Sigmoid colon (tissue), 7 donors: ENCODE measurements at places on chromosomes 13 and 19. TPM values are rescaled to one million over a fixed set of nuclear protein-coding genes. Genes with fewer than 3 reads are reported as not detected.

CD37 gene
- 5.8 TPM for total RNA-seq

DNAJC15 gene
- total RNA-seq = 15.3 TPM

TMEM59L gene
- 0.82 TPM for total RNA-seq

JSRP1 gene
- total RNA-seq = 0.36 TPM

COX7A1 gene
- 88.5 TPM for total RNA-seq

CD22 gene
- total RNA-seq = 3.2 TPM

SIGLEC12 gene
- total RNA-seq = 0.16 TPM

PEG3 gene
- 23.3 TPM for total RNA-seq

LGALS7B gene
- not detected for total RNA-seq

PEAK3 gene
- 0.41 TPM for total RNA-seq

IRGC gene
- total RNA-seq = not detected

F10 gene
- total RNA-seq = 3.8 TPM

ANKLE1 gene
- 0.49 TPM for total RNA-seq

URAD gene
- total RNA-seq = not detected

ZNF534 gene
- not detected for total RNA-seq

RFPL4A gene
- not detected for total RNA-seq

PSG2 gene
- total RNA-seq = not detected

TCF3 gene
- 50.2 TPM for total RNA-seq

UBE2L5 gene
- total RNA-seq = not detected

OBI1 gene
- total RNA-seq = 13.6 TPM

TPTE2 gene
- not detected for total RNA-seq

PLK5 gene
- not detected for total RNA-seq

KIR2DL3 gene
- total RNA-seq = not detected

ITGBL1 gene
- 15.0 TPM for total RNA-seq

OR10H1 gene
- not detected for total RNA-seq

EBPL gene
- 75.2 TPM for total RNA-seq

ZNF729 gene
- total RNA-seq = not detected

DCLK1 gene
- total RNA-seq = 14.5 TPM

YJEFN3 gene
- 0.71 TPM for total RNA-seq

BLOC1S3 gene
- total RNA-seq = 6.8 TPM

ERICH6B gene
- not detected for total RNA-seq

ZNF93 gene
- 14.4 TPM for total RNA-seq

SIGLEC10 gene
- 2.5 TPM for total RNA-seq
